ENCODE measurements at places on chromosomes 11 and 22.
A peak's percentile ranks its signal among the peaks of the same experiment; 100 is the strongest.

DNA sequence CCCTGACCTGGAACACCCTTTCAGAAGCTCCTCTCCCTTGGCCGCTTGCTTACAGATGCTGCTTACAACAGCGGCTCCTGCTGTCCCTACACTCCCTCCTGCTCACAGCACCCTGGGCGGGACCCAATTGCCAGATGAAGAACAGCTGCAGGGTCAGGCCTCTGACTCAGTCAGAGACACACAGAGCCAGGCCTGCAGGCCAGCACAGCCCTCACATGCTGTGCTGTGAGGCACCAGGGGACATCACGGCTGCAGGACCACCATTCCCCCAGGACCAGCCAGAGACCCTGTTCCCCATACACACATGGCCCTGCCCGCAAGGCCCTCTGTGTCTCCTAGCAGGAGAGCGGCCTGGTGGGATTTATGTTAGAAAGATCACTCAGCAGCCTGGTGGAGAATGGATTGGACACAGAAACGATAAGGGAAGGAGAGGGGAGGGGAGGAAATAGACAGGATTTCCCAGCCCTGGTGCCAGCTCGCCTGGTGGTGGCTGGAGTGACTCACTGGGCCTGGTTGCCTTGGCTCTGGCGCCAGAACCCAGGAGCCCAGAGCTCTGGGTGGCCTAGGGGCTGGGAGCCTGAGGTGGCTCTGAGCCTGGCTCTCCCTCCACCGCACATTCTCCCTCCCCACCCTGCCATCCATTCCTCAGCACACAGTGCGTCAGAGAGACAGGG, 6.7 kb downstream of the CAPN5 start:
- DNase-seq: peak; percentile 73

GRCh38 chr22:49021926-49022815, 805.5 kb downstream of the BRD1 start:
- no peak for DNase-seq

- no peak for DNase-seq
Measured at GRCh38 chr11:5626196-5626595, 1.4 kb downstream of the TRIM34 start.

- no peak for DNase-seq
Measured at GRCh38 chr22:40070701-40071100, 75.9 kb downstream of the FAM83F start.

- no peak for DNase-seq
Measured at GRCh38 chr11:60679879-60680278, 19.5 kb upstream of the MS4A8 start.

- DNase-seq: peak; percentile 59
Measured at GRCh38 chr11:118998822-118999221, 884 bp downstream of the CENATAC start.

DNA sequence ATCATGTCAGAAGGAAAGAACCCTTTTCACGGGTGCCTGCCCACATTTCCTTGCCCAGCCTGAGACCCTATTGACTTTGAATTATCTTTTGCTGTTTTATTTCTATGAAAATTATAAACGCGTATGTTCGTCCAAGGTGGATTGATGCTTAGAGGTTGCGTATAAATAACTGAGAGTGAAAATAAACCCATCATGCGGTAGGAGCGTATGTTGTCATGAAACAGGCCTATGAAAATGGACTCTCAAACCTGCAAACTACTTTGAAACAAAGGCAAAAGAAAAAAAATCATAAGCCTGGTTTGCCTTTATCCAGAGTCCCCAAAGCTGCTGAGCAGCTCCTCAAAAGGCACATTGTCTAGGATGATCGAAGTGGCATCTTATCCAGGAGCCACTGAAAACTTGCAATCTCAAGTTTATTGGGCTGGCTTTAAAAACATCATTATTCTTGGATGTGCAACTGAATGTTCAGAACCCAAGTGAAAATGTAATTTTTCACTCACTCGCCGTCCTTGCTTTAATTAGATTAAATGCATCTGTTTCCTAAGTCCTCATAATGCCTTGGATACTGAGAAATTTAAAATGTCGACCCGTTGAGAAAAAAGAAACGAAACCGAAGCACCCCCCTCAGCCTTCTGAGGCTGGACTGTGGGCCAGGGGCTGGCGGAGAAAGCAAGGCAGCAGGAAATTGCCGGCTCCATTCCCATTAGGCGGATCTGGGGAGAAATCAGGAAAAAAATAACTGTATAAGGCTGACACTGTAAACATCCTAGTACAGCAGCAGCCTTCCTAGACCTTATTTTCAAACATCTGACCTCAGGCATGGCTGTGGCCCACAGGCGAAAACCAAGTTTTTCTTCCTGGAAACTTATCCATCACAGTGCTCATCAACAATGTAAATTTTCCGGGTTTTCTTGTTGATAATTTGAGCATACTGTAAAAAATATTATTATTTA, 82.9 kb upstream of the PPARA start:
- peak; percentile 26 for DNase-seq

- DNase-seq: no peak
Measured at GRCh38 chr11:100525635-100526034, 161.5 kb upstream of the ARHGAP42 start.

- DNase-seq: no peak
Measured at GRCh38 chr11:71332447-71332846, 80.1 kb upstream of the SHANK2 start.

GRCh38 chr11:131664816-131665215, 294.4 kb downstream of the NTM start:
- DNase-seq: no peak

GRCh38 chr11:65844231-65844872, 10.6 kb downstream of the SNX32 start:
- no peak for DNase-seq

GRCh38 chr11:41779401-41779960, 320.0 kb upstream of the LRRC4C start:
- DNase-seq: no peak

GRCh38 chr11:635945-636510, 1.0 kb upstream of the DRD4 start:
- no peak for DNase-seq

- no peak for DNase-seq
Measured at GRCh38 chr22:20946080-20946986, 20.7 kb upstream of the AIFM3 start.

DNA sequence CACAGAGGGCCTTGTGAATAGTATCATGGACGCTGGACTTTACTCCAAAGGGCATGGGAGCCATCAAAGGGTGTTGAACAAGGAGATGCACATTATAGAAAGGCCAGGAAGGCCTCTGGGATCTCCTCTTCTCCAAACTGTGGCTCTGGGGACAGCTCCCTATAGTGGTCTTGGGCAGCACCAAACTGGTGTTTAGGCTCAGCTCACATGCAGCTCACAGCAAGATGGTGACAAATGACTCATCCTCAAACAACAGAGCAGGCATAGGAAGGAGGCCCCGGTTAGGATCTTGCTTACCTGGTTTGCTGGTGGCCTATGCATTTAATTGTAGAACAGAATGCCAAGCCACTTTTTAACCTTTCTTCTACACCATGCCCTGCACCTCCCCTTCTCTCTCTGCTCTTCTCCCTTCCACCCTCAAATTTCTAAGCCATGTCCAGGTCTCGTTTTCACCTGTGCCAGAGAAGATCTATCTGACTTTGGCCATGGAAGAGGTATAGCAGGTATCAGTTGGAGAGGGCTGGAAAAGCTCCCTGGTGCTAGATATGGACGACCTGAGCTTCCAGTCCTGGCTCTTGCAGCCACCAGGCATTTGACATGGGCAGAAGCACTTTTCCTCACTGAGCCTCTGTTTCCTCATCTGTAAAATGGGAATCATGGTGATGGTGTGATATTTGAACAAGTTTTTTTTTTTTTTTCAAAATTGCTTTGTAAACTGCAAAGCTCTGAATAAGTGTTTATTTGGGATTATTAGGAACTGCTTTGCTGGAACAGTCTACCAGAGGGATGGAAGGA, 14.4 kb upstream of the EHF start:
- no peak for DNase-seq

DNA sequence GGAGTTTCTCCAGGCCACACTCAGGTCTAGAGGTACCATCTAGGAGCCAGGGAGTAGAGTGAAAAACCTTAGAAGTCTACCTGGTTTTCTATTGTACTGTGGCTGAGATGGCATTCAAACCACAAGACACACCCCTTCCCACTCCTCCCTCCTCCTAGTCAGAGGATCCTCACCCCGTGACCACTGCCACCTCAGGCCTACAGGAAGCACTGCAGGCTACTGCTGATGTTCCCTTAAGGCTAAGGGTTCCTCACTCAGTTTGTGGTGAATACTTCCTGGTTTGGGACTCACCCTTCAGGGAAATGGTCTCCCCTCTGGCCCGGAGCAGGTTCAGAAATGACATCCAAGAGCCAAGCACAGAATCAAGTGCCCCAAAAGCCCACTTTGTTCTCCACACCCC, 1293.9 kb downstream of the JRKL start:
- DNase-seq: no peak

DNA sequence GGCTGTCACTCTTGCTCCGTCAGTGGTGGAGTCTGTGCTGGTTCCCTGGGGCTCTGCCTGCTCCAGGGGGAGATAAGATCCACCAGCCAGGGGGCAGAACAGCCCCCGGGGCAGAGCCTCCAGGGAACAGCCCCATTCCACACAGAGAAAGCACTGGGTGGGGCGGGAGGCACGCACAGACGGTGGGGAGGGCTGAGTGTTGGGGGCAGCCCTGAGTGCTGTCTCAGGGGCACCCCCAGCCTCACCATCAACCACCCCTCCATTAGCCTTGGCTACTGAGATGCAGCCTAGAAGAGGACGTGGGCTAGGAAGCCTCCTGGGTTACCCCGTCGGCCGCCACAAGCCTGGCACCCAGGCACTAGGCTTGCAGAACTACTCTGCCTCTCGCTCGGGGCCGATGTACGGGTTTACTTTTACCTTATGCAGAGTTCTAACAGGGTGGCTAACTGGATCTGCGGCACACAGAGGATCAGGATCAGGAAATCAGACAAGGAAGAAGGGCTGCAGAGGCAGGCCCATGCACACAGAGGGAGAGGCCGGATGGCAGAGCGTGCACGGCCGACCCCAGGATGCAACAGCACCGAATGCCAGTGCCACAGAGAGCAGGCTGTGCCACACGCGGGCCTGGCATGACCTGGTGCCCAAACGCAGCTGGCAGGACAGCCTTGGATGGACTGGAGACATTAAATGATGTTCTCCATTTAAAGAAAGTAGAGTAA, 140.5 kb downstream of the CTTN start:
- DNase-seq: no peak

DNA sequence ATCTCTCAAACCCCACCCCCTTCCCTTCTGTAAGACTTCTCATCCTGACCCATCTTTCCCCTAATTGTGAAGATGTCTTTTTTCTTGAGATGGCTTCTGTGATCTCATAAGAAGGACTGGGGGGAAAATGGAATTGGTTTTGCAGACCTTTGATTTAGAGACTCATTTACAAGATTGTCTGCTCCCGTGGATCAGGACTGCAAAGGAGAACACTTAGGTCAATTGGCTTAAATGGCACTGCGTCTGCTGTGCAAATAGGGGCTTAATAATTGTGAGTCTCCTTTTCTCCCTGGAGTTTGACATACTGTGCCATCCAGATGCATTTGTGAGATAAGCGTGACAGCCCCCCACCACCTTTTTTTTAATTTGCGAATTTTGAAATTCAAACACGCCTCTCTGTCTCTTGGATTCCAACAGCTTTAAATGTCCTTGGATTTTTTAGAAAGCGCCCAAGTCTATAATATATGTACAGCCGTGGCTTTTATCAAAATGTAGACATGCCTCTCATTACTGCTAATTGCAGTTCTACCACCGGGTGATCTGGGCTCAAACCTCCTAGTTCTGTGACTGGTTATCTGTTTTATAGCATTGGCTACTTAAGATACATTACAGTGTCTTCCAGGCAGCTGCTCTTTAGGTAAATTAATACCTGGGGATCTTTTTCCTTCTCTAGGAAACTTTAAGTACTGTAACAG, 150.0 kb downstream of the DBX1 start:
- no peak for DNase-seq

DNA sequence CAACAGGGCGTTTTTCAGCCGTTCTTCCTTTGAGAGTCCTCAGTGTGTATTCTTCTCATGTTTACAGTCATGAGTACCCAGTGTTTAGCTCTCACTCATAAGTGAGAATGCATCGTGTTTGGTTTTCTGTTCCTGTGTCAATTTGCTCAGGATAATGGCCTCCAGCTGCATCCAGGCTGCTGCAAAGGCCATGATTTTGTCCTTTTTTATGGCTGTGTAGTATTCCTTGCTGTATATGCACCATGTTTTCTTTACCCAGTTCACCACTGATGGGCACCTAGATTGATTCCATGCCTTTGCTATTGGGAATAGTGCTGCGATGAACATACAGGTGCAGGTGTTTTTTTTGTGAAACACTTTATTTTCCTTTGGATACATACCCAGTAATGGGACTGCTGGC, 23.5 kb downstream of the B3GAT1 start:
- no peak for DNase-seq

DNA sequence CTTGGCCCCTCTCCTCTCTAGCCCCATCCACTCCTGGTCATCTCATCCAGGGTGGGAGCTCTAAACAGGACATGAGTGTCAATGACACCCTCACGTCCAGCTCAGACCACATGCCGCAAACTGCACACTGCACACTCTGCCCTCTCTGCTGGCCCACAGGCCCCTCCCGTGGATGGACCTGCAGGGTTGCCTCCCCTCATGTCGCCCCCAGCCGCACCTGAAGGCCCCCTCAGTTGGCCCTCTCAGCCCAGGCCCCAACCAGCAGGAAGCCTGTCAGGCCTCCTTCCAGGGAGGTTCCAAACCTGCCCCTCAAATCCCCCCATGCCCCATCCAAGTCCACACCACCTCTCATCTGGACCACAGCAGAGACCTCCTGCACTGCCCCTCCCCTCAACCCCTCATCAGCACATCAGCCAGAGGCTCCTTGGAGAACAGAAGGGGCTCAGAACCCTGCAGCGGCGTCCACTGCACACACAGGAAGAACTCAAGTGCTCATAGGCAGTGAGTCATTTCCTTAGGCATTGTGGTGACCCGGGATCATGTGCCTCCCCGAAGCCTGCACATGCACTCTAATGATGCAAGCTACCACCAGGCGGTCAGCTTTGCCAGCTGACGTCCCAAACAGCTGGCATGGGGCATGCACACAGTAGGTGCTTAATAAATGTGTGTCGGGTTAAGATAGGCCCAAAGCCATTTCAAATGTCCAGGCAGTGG, 12.9 kb upstream of the CDKN1C start:
- DNase-seq: peak; percentile 73

DNA sequence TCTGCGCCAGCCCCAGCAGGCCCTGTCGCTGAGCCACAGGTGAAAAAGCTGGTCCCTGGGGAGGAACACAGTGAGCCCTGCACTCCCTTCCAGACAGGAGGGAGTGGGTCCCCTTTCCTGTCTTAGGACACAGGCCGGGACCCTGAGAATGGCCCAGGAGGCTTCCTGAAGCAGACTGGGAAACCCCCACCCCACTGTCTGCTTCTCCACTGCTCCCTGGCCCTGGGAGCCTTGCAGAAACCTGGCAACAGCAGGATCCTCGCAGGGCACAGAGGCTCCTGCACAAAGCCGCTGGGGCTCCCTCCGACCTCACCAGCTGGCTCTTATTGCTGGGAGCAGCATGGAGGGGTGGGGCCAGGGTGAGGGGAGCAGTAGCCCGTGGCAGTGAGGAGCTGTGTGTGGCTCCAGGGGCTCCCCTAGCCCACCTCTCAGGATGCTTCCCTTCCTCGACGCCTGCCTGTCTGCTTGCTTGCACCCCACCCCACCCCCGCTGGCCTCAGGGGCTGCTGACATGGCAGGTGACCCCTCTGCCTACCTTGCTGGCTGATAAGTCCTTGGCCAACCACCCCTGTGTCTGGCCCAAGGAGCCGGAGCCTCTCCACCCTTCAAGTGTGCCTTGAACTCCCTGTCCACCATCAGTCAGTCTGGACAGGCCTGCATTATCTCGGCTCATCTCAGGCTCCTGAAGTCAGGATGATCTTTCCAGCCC, 72.1 kb upstream of the KCNQ1OT1 start:
- DNase-seq: no peak

GRCh38 chr11:77726524-77726923, 88.9 kb upstream of the CLNS1A start:
- no peak for DNase-seq

- DNase-seq: no peak
Measured at GRCh38 chr22:46686221-46687047, 51.6 kb downstream of the CERK start.
